Thoracic aorta (tissue), 2 donors: ENCODE measurements at places on chromosomes 2 and 18. TPM values are rescaled to one million over a fixed set of nuclear protein-coding genes. Genes with fewer than 3 reads are reported as not detected.

The ANKRD30BL gene
- not detected for total RNA-seq

The TUBA3E gene
- not detected for total RNA-seq

- H3K4me1 ChIP-seq = peaks cover 45% of the 10 kb centered on the region
- H3K4me3 ChIP-seq = peak overlapping the region; percentile 25
- DNase-seq = no peak
- no peaks in the 10 kb centered on the region for H3K27me3 ChIP-seq
- no peaks in the 10 kb centered on the region for H3K36me3 ChIP-seq
- no peak overlapping the region for H3K27ac ChIP-seq
Observed at GRCh38 chr2:150166313-150167051, 321.0 kb downstream of the RND3 start.

- DNase-seq = no peak
- no peak overlapping the region for H3K27ac ChIP-seq
- no peaks in the 10 kb centered on the region for H3K27me3 ChIP-seq
- H3K4me3 ChIP-seq = no peak overlapping the region
- H3K36me3 ChIP-seq = no peaks in the 10 kb centered on the region
Observed at GRCh38 chr2:175383286-175383685, 201.8 kb upstream of the ATP5MC3 start.

GRCh38 chr18:44036501-44036900, 644.2 kb upstream of the SETBP1 start:
- no peaks in the 10 kb centered on the region for H3K36me3 ChIP-seq
- H3K4me1 ChIP-seq = no peaks in the 10 kb centered on the region
- H3K27ac ChIP-seq = no peak overlapping the region
- H3K27me3 ChIP-seq = no peaks in the 10 kb centered on the region

DNA sequence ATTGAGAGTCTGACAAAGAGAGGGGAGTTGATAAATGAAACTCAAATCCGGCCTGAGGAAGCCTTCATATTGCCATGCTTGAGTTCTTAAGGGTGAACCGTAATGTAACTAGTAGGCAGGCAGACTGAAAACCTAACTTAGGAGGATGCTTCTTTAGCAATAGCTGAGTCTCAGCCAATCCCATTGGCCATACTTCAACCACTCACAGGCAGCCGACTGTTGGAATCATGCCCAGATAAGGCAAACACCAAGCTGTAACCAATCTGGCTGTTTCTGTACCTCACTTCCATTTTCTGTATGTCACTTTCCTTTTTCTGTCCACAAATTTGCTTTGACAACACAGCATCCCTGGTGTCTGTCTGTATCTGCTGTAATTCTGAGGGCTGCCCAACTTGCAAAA, 39.5 kb downstream of the TPRKB start:
- H3K4me3 ChIP-seq = no peak overlapping the region
- no peaks in the 10 kb centered on the region for H3K27me3 ChIP-seq
- no peaks in the 10 kb centered on the region for H3K36me3 ChIP-seq
- no peaks in the 10 kb centered on the region for H3K4me1 ChIP-seq

GRCh38 chr2:192719629-192720028, 524.9 kb upstream of the TMEFF2 start:
- DNase-seq = no peak
- H3K4me1 ChIP-seq = no peaks in the 10 kb centered on the region
- H3K4me3 ChIP-seq = no peak overlapping the region

- H3K4me3 ChIP-seq = no peak overlapping the region
- H3K36me3 ChIP-seq = no peaks in the 10 kb centered on the region
- H3K27me3 ChIP-seq = no peaks in the 10 kb centered on the region
- H3K27ac ChIP-seq = no peak overlapping the region
Observed at GRCh38 chr2:145750612-145751011, 1230.7 kb upstream of the ZEB2 start.

DNA sequence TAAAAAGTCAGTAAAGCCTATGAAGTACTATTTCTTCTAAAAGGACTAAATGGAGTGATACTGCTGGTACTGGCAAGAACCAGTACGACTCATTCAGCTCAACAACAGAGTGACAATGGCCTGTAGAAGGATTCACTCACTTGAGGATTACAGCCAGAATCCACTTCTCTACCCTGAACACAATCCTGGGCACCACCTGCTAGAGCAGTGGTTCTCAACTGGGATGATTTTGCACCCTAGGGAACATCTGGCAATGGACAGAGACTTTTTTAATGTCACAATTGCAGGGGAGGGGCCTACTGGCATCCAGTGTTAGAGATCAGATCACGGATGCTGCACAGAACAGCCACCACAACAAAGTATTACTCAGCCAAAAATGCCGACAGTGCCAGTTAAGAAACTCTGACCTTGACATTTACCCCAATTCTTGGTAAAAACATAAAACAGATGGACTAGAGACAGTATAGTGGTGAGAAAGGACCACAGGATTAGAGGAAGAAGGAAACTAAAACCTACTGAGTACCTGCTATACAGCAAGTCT, 5.0 kb downstream of the SPIRE1 start:
- no peaks in the 10 kb centered on the region for H3K27me3 ChIP-seq
- no peak for DNase-seq
- H3K27ac ChIP-seq = peak overlapping the region; percentile 21
- peaks cover 47% of the 10 kb centered on the region for H3K4me1 ChIP-seq

- no peaks in the 10 kb centered on the region for H3K36me3 ChIP-seq
- H3K27me3 ChIP-seq = no peaks in the 10 kb centered on the region
- no peak for DNase-seq
- H3K4me3 ChIP-seq = no peak overlapping the region
- H3K4me1 ChIP-seq = no peaks in the 10 kb centered on the region
- no peak overlapping the region for H3K27ac ChIP-seq
Observed at GRCh38 chr2:166344286-166345113, 31.2 kb downstream of the SCN9A start.

The TRIB2 gene
- 85.6 TPM for total RNA-seq

GRCh38 chr18:12879840-12880540, 4.0 kb downstream of the PTPN2 start:
- H3K36me3 ChIP-seq = no peaks in the 10 kb centered on the region
- DNase-seq = no peak
- H3K27ac ChIP-seq = peak overlapping the region; percentile 3
- H3K4me1 ChIP-seq = peaks cover 49% of the 10 kb centered on the region
- H3K27me3 ChIP-seq = no peaks in the 10 kb centered on the region

The ALPP gene
- total RNA-seq = not detected

The CFLAR gene
- total RNA-seq = 165 TPM

DNA sequence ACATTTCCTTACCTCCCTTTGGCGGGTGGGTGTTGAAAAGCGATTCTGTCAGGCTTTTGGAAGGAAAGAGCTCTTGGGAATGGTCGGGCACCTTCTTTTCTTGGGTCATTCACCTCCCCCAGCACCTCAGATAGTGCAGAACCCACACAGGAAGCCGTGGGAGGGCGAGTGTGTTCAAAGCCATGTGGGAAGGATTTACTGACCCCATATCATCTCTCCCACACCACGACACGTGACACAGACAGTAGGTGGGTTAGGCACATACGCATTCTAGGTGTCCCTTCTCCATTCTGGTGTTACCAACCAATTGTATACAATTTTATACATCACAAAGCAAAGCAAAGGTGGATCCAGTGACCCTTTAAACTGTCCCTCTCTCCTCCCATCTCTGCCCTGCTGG, 263.7 kb upstream of the REV1 start:
- H3K36me3 ChIP-seq = no peaks in the 10 kb centered on the region
- no peaks in the 10 kb centered on the region for H3K27me3 ChIP-seq
- no peak for DNase-seq
- no peak overlapping the region for H3K27ac ChIP-seq
- no peak overlapping the region for H3K4me3 ChIP-seq

GRCh38 chr2:12032398-12032797, 286.0 kb downstream of the LPIN1 start:
- H3K36me3 ChIP-seq = no peaks in the 10 kb centered on the region
- no peak for DNase-seq
- no peaks in the 10 kb centered on the region for H3K4me1 ChIP-seq
- no peak overlapping the region for H3K4me3 ChIP-seq
- no peak overlapping the region for H3K27ac ChIP-seq

The HTRA2 gene
- 35.6 TPM for total RNA-seq

- H3K27ac ChIP-seq = no peak overlapping the region
- DNase-seq = no peak
- no peaks in the 10 kb centered on the region for H3K36me3 ChIP-seq
- H3K27me3 ChIP-seq = no peaks in the 10 kb centered on the region
Observed at GRCh38 chr2:192657362-192657761, 462.6 kb upstream of the TMEFF2 start.

DNA sequence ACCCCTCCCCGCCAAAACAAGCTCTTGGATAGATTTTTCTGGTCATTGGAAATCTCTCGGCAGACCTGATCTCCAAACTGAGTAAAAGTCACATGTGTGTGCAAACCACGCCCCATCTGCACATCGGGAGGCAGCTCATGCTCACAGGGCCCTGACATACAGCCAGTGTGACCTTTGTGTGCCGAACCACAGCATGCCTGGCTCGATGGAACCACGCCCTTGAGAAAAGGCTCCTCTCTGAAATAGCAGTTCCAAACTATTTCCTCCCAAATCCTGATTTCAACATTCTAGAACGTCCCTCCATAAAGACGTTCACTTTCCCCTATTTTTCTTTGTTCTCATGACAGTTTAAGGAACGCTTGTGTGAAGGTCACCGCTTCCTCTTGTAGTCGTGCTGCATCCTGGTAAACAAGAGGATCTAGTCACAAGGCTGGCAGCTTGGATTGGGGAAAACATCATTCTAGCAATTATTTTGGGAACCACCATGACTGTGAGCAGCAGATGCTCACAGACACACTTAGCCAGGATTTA, 59.3 kb upstream of the MAP4K4 start:
- no peak overlapping the region for H3K27ac ChIP-seq
- no peaks in the 10 kb centered on the region for H3K27me3 ChIP-seq
- no peak for DNase-seq
- no peak overlapping the region for H3K4me3 ChIP-seq
- H3K4me1 ChIP-seq = no peaks in the 10 kb centered on the region

- H3K4me3 ChIP-seq = no peak overlapping the region
- no peaks in the 10 kb centered on the region for H3K36me3 ChIP-seq
- H3K4me1 ChIP-seq = peaks cover 26% of the 10 kb centered on the region
Observed at GRCh38 chr2:46229134-46230063, 67.8 kb upstream of the EPAS1 start.

The DPP10 gene
- total RNA-seq = not detected

DNA sequence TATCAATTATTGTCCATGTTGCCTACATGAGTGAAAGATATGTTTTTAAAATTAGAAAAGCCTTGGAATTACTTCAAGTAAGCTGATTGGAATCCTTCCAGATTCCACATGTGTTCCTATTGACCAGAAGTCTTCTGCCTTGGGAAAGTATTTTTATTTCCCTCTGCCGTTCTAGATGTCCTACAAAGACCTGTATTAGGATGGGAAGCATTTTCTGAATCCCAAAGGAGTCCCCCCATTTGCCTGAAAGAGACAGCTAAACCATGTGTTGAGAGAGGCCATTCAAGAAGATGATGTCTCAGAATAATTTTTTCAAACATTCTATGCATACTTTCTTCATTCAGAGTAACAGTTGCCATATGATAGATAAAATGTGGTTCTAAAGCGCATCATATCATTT, 19.0 kb upstream of the MYO1B start:
- no peak overlapping the region for H3K27ac ChIP-seq
- no peaks in the 10 kb centered on the region for H3K4me1 ChIP-seq
- no peaks in the 10 kb centered on the region for H3K27me3 ChIP-seq
- no peaks in the 10 kb centered on the region for H3K36me3 ChIP-seq
- no peak for DNase-seq

The MEP1B gene
- total RNA-seq = not detected

DNA sequence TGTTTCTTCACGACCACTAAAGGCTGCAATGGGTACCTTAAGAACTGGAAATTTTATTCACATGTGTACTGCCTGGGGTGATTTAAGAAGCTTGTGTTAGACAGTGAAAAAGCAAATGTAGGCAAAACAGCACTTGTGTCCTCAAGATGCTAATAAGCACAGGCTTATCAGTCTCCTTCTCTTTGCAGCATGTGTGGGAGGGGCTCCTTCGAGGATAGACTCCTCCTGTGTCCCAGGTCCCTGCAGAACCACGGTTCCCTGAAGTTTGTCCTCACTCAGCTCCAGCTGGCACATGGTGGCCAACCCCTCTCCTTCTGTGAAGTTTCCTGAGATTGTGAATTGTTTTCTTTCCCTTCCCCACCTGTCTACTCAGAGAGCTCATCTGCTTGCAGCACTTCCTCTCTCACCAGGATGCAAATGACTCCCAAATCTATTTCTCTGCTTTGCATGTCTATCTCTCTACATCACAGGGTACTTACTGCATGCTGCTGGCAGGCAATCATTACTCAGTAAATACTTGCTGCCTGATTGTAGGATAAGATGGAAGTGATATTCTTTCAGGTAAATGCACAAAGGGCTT, 589.6 kb upstream of the KLHL29 start:
- no peak overlapping the region for H3K4me3 ChIP-seq
- no peak for DNase-seq
- no peaks in the 10 kb centered on the region for H3K4me1 ChIP-seq
- H3K27me3 ChIP-seq = no peaks in the 10 kb centered on the region
- no peak overlapping the region for H3K27ac ChIP-seq
- no peaks in the 10 kb centered on the region for H3K36me3 ChIP-seq

The KIF3C gene
- 8.7 TPM for total RNA-seq

DNA sequence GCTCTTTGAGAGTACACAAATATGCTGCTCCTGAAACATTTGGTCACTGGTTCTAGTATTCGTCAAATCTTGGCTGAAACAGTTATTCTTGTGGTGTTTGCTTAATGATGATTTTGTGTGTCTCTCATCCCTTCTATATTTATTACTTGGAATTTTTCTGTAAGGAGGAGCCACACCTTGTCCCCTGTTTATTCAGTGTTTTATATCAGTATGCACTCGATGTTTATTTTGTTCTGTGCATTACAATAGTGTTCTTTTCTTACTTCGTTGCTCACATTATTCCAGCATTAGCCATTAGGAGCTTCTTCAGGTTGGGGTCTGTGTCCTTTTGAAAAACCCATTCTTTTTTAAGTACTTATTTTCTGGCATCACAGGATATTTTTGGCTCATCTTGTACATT, 5.1 kb upstream of the RAMP1 start:
- H3K4me1 ChIP-seq = peaks cover 17% of the 10 kb centered on the region
- H3K27me3 ChIP-seq = no peaks in the 10 kb centered on the region
- no peaks in the 10 kb centered on the region for H3K36me3 ChIP-seq
- DNase-seq = no peak
- no peak overlapping the region for H3K27ac ChIP-seq
- H3K4me3 ChIP-seq = no peak overlapping the region
